ENCODE measurements at places on chromosomes 1 and 21.

DNA sequence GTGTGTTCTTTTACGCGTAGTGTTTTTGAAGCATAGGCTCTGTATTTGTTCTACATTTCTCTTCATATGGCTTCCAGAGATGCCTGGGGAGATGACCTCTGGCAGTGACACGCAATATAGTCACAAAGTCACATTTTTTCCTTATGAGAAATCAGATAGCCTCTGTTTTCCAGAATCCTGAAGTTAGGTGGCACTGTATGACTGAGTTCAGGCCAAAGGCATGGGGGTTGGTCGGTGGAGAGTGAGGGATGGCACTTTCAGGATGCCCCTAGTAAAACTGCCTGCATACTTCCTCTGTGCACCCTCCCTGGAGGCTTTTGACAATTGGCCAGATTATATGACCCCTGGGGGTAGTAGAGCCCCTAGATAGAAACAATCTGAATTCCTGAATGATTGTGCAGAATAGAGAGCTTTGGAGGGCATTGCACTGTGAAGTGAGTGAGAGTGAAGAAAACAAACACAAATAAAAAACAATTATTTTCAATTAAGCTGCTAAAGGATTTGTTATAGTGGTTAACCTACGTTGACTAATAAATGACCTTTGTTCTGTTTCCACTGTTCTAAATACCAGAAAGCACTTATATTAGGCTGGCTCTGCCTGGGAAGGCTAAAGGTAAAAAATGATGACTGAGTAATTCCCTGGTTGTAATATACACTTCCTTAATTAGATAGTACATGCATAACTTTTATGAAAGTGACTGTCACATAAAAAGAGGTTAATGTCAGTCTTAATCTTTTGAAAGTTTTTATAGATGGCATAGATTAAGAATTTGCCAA lies 1660.8 kb downstream of the PLA2G4A start:
- DNase-seq: no peak

- DNase-seq: no peak
Observed at GRCh38 chr1:46983830-46984586, 39.5 kb upstream of the CYP4X1 start.

GRCh38 chr21:45877821-45878469 lies 103.6 kb upstream of the COL6A1 start:
- no peak for DNase-seq

DNA sequence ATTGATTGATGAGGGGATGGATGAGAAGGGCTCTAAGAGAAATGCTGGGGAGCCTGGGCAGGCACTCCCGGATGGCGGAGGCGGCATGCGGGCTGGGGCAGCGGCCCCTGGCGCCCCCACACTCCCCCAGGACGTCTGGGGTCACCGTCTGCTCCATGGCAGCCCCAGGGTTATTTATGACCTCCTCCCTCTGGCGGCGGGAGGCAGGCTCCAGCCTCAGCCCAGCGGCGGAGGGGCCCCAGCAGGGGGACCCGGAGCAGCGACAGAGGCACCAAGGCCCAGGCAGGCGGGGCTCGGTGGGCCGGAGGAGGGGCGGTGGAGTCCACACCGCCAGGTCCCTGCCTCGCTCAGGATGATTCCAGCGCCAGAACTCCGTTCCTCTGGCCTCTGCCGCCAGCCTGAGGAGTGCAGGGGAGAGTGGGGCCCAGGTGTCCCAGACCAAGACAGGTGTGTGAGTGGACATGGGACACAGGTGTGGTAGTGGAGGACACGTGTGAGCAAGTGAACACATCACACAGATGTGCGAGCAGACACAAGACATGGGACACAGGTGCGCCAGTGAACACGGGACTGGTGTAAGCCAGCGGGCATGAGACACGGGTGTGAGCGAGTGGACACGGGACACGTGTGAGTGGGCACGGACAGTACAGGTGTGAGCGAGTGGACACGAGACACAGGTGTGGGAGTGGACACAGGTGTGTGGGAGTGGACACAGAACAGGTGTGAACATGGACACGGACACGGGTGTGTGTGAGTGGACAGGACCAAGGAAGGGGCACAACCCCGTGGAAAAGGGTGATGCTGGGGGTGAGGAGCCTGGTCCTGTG lies 2.5 kb upstream of the SAMD11 start:
- DNase-seq: peak; percentile 75

GRCh38 chr1:234932511-234933430 lies 195.9 kb downstream of the TOMM20 start:
- DNase-seq: no peak

DNA sequence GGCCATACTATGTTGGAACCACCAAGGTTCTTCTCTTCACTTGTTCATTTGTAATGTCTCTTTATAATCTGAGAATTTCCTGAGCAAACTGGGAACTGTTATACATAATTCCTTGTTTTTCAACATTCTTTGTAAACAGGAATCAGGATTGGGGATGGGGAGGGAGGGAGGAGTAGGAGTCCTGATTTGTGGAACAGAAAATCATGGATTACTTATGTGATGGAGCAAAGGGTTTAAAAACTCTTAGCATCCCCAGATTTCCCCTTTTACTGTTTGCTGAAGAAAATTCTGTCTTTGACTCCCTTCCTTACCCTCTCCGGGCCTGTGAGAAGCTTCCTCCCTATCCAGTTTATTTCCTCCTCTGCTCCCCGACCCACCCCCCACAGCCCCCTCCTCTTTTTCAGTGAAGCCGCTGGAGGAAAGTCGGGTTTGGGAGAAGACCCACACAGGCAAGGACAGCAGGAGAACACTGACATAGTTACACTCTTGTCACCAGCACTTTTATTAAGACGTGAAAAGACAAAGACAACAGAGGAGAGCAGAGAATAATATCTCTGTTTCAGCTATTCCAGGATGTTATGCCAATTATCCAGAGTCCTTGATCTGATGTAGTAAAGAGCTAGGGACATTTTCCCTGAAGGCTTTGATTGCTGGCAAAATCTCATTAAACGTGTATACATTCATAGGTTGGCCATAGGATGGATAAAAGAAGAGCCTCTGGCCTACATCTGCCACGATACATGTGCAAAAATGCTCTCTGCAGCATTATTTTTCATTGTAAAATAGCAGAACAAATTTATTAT lies 4.6 kb upstream of the NBPF1 start:
- no peak for DNase-seq

GRCh38 chr1:66154394-66154793 lies 361.7 kb downstream of the PDE4B start:
- DNase-seq: no peak

- DNase-seq: no peak
Observed at GRCh38 chr1:162430583-162430982, 18.6 kb upstream of the SH2D1B start.

- peak; percentile 69 for DNase-seq
Observed at GRCh38 chr1:181592255-181592859, 109.0 kb downstream of the CACNA1E start.

DNA sequence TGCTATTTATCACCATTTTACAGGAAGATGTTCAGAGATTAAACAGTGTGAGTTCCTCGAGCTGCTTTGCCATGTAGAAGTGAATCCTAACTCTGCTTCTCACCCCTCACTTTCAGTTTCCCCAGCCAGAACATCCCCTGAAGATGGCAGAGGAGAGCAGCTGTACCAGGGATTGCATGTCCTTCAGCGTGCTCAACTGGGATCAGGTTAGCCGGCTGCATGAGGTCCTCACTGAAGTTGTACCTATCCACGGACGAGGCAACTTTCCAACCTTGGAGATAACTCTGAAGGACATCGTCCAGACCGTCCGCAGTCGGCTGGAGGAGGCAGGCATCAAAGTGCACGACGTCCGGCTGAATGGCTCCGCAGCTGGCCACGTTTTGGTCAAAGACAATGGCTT lies 16.9 kb downstream of the TENT5C start:
- DNase-seq: no peak

DNA sequence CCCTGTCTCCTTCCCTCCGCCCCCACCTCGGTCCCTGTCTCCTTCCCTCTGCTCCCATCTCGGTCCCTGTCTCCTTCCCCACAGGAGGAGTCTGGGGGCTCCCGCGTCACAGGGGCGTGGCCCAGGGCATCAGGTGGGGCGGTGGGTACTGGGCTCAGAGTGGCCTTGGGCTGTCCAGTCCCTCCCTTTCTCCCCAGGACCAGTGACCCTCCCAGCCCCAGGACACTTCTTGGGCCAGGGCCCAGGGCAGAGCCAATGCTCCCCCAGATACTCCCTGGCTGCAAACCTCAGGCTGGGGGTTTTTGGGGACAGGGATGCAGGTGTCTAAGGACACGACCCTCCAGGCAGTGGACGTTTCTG lies 6.8 kb upstream of the RNF223 start:
- DNase-seq: no peak

GRCh38 chr1:226128487-226129075 lies 58.0 kb downstream of the ACBD3 start:
- DNase-seq: no peak

- DNase-seq: no peak
Observed at GRCh38 chr1:150441121-150441520, 46.1 kb upstream of the TARS2 start.

DNA sequence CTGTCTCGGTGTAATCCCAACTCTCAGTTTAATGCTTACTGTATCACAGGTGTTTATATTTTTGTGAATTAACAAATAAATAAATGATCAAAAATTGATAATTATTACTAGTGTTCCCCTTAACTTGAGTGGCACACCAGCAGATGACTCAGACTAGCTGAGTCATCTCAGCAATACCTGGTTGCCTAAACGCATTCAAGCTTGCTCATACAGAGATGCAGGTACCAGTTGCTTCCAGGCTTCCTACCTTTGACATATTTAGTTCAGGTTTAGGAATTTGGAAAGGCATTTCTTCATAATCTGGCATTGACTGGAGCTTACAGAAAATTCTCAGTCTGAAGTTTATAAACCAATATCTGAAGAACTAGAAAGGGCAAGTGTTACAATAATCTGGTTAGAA lies 78.9 kb upstream of the LMO4 start:
- DNase-seq: no peak

DNA sequence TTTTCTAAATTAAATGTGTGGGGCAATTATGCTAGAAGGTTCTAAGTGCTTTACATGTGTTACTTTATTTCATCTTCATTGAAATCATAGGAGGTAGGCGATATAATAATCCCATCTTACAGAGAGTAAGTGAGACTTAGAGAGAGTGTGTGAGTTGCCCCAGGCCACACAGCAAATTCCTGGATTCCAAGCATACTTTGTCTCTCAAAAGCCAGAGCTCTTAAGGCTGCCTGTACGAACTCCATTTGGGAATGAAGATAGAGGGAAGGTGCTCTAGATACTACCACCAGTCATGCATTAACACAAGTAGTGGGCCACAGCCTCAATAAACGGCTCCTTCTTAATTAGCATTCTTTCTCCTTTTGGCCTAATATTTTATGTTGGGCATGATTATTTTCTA lies 170.1 kb downstream of the SIPA1L2 start:
- DNase-seq: no peak

DNA sequence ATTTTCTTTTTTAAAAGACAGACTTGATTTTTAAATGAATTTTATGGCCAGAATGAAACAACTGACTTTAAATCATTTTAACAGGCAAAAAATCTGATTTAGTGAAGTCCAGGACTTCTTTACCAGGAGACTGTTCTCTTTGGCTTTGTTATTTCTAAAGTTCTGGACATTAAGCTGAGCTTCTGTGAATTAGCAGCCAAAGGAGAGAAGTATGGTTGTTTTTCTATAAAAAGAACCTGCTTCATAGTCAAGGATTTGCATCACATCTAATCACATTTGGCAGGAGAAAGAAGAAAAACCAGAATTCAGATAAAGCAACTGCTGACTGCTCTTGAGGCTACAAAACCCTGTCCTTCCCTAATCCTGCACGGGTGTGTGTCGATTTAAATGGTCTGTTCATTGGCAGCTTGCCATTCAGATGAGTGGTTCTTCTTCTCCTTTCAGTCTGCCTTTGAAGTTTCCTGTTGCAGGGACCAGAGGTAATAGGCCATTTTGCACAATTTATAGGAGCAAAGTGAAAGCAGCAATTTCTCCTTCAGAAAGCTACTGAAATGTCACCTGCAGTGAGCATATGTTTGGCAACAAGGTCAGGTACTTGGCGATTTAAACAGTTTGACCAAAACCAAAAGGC lies 215.4 kb downstream of the OLFM3 start:
- peak; percentile 100 for DNase-seq

DNA sequence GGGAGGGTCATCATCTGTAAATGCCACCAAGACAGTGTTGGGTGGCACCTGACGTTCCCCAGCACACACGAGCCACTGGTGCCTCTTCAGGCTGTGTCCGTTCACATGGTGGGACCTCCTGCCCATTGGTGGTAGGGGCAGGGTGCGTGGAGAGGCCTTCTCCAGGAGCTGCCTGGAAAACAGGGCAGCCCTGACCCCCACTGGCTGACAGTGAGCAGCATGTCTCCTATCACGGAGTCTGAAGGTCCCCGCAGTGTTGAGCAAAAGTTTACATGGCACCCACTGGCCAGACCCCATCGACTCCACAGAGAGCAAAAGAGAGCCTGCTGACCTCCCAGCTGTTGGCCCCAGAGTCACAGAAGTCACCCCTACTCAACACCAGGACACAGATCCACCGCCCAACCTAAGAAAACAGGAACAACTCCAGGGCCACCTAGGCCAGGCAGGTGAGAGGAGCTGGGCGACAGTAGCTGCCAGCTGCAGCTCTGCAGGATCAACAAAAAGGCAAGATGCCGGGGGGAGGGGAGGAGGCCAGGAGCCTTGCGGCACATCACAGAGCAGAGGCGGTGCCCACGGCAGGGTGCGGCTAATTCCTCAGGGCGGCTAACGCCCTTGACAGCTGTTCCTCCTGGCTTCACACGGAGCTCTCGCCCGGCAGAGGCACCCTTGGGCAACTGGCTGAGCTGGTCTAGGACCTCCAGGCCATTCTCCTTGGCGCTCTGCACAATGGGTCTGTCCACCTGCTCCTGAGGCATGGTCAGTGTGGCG lies 14.4 kb upstream of the IFI6 start:
- DNase-seq: no peak

- no peak for DNase-seq
Observed at GRCh38 chr1:19651141-19651737, 7.1 kb downstream of the NBL1 start.

- DNase-seq: peak; percentile 34
Observed at GRCh38 chr1:20430355-20431175, 55.4 kb downstream of the CAMK2N1 start.

DNA sequence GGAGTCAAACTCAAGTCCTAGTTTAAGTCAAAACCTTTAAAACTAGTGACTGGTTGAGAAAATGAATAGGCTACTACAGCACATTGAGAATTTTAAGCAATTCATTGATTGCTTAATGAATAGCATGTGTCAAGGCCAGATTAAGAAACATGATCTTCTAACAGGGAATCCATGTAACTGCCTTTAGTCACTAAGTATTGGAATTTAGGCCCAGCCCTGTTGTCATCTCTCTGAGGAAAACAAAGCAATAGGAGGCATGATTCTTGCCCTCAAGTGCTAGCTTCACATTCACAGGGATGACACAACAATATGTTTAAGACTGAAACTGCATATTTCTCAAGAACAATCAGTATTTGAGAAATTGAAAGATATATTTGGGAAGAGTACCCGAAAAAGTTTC lies 70.0 kb upstream of the PTGS2 start:
- no peak for DNase-seq

- DNase-seq: no peak
Observed at GRCh38 chr21:46472246-46472645, 13.6 kb downstream of the DIP2A start.

GRCh38 chr1:243930822-243931671 lies 81.0 kb upstream of the AKT3 start:
- DNase-seq: no peak
